ENCODE measurements at places on chromosomes 1 and 21. TPM values are rescaled to one million over a fixed set of nuclear protein-coding genes. Genes with fewer than 3 reads are reported as not detected.

LIPI gene
- not detected for total RNA-seq

KAZN gene
- total RNA-seq: 6.4 TPM

PLCH2 gene
- not detected for total RNA-seq

SLC25A34 gene
- 0.44 TPM for total RNA-seq

UBE2U gene
- not detected for total RNA-seq

SPATA46 gene
- total RNA-seq: not detected

All from M059J (cell line).